IMR-90 (cell line): ENCODE measurements at places on chromosomes 4 and X.

DNA sequence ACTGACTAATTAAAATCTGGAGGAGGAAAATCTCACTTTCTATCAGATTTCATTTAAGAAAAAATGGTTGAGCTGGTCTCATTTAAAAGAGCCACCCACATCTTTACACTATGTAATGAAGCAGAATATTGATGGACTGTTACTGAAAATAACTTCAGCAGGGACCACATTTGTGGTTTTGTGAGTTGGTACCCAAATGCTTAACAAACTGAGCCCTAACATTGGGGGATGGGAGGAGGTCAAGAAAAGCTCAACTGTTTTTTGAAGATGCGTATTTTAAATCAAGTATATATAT, 30.1 kb downstream of the HOPX start:
- DNase-seq: no peak

- DNase-seq: peak; percentile 42
Observed at GRCh38 chr4:28211676-28212470, 1351.2 kb downstream of the STIM2 start.

DNA sequence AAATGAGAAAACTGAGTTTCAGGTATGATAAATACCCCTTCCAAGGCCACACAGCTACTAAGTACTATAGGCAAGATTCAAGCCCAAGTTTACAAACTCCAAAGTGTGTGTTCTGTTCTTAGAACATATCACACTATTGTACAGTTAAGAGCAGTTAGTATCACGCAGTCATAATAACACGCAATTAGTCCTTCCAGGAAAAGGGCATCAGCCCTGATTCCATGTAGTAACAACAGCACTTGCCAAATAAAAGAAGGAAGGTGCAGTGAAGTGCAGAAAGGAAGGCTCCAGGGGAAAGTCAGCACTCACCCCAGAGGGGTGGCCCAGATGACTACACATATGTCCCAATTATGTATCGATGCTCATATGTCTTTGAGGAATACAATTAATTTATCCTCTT, 4.4 kb downstream of the TASL start:
- DNase-seq: no peak

DNA sequence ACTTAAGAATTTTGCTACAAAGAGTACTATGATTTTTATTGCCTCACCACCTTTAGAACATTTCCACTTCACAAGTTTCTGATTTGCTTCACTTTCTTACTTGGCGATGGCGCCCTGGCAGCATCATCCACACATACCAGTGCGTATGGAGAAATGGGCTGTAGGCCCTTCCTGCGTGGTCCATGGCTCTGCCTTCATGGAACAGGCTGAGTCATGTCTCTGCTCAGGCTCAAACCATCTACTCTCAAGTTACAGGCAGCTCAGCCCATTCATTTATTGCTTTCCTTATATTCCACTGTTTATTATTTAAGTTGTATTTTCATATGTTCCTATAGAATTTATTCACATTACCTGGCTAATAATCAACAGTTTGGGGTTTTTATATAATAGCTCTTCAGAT, 21.1 kb downstream of the CASP3 start:
- DNase-seq: peak; percentile 58

DNA sequence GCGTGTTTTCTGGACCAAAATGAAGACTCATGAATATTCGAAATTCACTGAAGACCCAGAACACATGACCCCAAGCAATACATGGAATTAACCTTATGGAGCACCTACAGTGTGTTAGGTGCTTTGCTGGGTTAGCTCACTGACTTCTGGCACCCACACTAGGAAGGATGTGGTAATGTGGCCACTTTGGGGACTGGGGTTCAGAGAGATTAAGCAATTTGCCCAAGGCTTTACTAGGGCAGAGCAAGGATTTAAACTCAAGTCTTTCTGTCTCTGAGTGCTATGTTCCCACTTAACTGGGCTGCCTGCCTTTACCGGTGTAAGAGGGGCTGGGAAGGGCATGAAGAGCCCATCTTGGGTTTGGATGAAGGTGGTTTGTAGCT, 162.0 kb upstream of the ATP6AP2 start:
- no peak for DNase-seq

DNA sequence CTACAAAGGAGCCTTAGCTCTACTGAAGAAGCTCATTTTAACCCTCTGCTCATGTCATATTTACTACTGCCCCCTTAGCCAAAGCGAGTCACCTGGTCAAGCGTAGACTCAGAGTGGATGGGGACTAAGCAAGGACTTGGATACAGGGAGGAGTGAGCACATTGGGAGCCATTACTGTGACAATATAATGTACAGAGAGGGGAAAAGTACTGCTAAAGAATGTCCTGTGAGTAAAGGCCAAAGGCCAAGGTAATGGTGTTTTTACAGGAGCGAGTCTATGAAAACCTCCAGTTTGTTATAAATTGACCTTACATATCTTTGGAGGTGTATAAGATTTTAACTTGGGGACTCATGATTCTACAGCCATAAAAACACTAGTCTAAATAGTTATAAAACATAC, 10.6 kb upstream of the GK start:
- DNase-seq: no peak

DNA sequence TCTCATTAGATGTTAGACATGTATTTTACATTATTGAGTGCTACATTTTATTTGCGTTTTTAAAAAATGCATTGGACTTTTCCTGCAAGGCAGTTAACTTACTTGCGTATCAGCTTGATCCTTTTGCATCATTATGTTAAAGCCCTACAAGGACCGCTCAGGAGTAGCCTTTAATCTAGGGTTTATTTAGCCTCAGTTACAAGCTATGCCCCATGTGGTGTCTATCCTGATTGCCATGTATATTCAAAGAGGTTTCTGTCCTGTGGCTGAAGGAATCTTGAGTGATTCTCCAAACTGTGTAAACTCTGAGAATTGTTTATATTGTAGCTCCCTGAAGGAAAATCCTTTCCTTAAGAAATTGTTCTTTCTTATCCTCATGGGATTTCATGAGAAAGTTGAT, 821.8 kb upstream of the AGA start:
- DNase-seq: no peak

DNA sequence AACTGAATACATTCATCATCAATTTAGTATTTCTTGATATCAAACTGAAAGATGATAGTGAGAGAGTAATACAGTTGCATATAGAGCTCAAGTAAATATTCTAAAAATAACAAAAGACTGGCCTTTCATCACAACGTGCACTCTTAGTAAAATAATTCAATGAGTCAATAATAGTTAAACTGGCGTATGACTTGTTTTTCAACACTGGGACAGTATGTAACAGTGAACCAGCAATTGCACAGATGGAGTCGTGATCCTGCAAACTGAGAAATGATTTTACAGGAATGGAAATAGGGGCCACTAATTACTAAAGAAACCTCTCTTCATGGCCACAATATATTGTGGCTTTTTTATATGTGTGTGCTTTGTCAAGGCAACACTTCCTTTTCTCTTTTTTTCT, 137.4 kb downstream of the SLC4A4 start:
- peak; percentile 36 for DNase-seq

DNA sequence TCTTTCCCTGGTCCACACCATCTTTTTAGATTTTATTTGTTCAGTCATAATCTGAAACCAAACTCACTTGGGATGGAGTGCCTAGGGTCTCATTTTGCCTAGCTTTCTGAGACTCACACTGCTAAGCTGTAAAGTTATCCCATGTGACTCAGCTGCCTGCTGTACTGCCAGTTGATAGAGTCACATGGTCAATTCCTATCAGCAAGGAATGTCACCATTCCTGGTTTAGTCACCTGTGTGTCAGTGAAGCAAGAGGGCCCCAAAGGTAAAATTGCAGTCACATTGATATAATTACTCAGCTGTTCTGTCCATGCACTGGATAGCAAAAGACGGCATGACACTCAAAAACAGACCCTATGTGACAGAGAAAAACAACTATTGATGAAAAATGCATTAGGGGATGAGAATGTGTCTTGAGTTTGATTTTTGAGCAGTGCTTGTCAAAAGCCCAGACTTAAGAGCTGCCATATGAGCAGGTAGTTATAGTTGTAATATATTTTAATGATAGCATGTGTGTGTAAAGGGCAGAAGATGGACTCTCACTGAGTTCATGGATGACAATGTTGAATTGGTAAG, 413.2 kb downstream of the PPARGC1A start:
- DNase-seq: no peak

DNA sequence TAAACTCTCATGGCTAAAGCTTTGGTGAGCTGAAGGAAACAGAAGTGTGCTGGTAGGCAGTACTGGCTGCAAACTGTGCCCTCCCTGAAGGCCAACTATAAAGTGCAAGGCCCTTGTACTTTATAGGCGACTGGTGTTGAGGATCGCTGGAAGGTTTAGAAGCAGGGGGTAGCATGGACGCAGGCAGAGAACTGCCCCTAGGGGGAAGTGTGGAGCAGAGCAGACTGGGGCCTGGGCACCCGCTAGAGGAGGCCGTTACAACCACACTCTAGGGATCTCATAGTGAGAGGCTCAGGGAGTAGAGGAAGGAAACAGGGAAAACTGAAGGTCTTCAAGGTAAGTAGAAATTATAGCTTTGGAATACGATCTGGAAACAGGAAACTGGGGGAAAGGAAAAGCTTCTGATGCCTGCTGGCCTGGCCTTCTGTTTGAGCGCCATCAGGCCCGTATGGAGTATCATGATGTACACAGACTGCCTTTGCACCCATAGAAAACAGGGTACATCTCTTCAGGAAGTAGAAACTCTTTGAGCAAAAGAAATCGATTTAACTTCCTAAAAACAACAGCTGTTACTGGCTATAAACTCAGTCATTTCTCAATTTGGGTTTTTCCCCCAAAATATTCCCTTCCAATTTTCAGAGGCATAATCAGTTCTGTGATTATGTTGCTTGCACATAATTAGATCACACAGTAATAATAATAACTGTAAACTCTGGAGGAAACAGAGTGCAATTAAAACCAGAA, 23.9 kb upstream of the TMSB4X start:
- DNase-seq: no peak

GRCh38 chrX:29397506-29397905, 810.3 kb downstream of the IL1RAPL1 start:
- DNase-seq: peak; percentile 58

DNA sequence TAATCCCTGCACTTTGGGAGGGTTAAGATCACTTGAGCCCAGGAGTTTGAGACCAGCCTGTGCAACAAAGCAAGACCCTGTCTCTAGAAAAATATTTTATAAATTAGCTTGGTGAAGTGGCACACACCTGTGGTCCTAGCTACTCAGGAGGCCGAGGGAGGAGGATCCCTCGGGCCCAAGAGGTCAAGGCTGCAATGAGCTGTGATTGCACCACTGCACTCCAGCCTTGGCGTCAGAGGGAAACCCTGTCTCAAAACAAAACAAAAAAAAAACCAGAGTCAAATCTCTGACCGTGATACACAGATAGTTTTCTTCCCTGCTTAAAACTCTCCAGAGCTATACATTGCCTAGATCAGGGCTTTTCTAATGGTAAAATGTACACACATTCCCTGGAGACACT, 53.5 kb downstream of the CHST7 start:
- DNase-seq: no peak
